COLO829 (cell line): ENCODE measurements at places on chromosomes 1 and 21.
A peak's percentile ranks its signal among the peaks of the same experiment; 100 is the strongest.

GRCh38 chr1:71979882-71980281 is 302.5 kb downstream of the NEGR1 start:
- no peak for DNase-seq

GRCh38 chr1:226083302-226084101 is 21.0 kb downstream of the H3-3A start:
- peak; percentile 93 for DNase-seq

DNA sequence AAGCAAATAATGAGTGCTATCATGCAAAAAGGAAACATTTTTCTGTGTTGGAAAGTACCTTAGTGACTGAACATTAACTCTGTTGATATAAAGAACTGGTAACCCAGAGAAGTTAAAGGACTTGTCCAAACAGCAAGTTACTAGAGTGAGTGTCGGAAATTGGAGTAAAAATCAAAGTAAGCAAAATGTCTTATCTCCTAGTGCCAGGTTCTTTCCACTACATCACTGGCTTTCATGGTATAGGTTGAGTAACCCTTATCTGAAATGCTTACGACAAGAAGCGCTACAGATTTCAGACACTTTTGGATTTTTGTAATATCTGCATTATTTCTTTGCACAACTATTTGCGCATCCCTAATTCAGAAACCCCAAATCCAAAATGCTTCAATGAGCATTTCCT is 16.4 kb upstream of the RABIF start:
- no peak for DNase-seq

- DNase-seq, result peak; percentile 55
Observed at GRCh38 chr1:179141592-179142251, 59.9 kb downstream of the TOR3A start.

- DNase-seq, result no peak
Observed at GRCh38 chr1:185425163-185425562, 108.1 kb upstream of the IVNS1ABP start.

DNA sequence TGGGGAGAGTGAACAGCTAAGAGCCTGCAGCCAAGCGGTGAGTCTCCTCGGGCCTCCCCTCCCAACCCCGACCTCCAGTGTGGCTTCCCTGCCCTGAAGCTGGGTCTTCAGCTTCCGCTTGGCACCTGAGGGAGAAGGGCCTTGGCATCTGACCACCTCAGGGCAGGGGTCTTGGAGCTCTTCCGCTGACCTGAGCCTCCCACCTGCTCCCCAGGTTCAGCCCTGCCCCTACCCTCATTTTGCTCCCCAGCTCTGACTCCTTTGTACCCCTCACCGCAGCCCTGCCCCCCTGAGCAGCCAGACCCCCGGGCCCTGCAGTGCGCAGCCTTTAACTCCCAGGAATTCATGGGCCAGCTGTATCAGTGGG is 4.9 kb downstream of the ADAMTSL4 start:
- no peak for DNase-seq

DNA sequence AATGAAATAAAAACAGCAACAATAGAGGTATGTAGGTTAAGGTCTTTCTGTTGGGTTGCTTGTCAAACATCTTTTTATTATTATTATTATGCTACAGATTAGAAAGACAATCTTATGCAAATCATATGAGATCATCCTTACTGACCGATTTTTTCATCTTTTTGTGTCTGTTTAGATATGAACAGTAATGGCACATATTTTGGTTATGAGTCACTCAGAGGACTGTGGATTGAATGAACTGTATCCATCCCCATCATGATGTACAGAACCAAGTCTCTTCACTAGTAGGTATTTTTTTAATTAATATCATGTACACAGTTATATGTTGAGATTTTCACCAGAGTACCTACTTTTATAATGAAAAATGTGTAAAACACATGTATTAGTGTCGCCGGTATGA is 159.1 kb downstream of the CHRM3 start:
- DNase-seq, result no peak

DNA sequence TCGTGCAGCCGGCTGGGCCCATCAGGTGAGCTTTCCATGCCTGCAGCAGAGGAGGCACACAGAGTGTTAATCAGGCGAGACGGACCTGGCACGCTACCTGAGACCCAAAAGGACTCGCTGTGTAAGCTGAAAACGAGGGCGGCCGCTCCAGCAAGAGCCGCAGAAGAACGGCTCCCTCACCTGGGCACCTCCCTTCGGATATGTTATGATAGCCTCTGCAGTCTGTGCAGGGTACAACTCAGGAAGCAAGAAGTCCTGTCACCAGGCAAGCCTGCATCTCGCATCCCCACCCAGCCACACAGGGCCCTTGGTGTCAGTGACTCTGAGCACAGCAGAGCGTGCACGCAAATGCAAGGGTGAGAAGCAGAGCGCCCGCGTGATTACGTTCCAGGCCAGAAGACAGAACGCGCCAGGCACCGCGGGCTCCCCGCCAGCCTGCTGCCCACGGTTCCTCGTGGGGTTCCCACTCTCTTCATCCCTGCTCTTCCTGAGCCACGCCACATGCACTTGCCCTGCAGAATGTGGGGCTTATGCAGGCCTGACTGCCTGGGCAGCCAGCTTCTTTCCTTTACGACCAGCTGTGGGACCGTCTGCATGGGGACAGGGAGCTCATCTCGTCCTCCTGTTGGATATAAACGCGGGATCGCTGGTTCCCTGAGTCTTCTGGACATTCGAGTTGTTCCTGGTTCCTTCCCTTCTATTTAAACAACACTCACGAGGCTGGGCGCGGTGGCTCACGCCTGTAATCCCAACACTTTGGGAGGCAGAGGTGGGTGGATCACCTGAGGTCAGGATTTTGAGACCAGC is 20.2 kb upstream of the LRRC47 start:
- no peak for DNase-seq

- DNase-seq, result no peak
Observed at GRCh38 chr1:165849353-165850133, 22.1 kb downstream of the UCK2 start.

GRCh38 chr1:116762281-116762680 is 8.1 kb downstream of the CD2 start:
- no peak for DNase-seq

DNA sequence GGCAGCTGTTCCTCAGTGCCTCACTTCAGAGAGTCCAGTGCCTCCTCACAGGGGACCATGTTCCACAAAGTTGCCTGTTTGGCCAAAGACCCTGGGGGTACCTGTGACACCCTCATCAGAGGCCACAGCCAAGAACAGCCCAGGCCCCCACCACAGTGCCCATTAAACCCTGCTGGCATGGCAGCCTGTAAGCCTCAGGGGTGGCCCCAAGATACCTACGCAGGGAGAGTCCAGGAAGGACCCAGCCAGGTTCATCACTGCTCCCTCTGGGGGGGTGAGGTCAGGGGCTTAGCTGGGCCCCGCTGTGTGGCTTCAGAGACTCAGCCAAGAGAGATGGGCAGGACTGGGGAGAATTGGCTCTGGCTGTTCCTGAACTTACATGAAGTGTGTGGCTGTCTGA is 19.1 kb upstream of the PRDM16 start:
- DNase-seq, result no peak

DNA sequence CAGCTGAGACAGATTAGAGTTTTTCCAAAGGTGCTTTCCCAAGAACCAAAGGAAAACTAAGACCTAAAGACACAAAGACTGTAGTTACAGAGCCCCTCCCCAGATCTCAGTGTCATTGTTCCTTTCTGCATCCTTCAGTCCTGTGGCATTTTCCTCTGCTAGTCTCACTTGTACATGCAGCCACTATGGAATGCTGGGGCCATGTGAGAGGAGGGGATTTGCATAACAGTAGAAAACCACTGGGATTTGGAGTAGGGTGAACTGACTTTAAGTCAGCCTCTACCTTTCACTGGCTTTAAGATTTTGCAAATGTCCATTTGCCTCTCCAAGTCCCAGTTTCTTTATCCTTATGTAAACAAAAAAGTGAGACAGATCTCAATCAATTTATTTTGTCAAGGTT is 119.4 kb upstream of the F3 start:
- DNase-seq, result no peak

GRCh38 chr1:233613252-233614172 is at the start of gene KCNK1:
Gene KCNK1, plus strand, starts transcription at chr1:233614106. Its CDS starts 66 bp downstream, at chr1:233614172.
- DNase-seq, result no peak

GRCh38 chr1:54857746-54858561 is 29.0 kb downstream of the DHCR24 start:
- no peak for DNase-seq
